ENCODE measurements at places on chromosomes 6 and 20. TPM values are rescaled to one million over a fixed set of nuclear protein-coding genes. Genes with fewer than 3 reads are reported as not detected.

Gene RNF146
- 49.8 TPM for total RNA-seq

Gene CEP162
- 19.4 TPM for total RNA-seq

Gene ZNF334
- 21.4 TPM for total RNA-seq

Gene LAMA2
- 0.47 TPM for total RNA-seq

Gene MRPL14
- total RNA-seq: 62.9 TPM

Gene POLH
- total RNA-seq: 19.1 TPM

Gene TUBE1
- total RNA-seq: 26.3 TPM

DNA sequence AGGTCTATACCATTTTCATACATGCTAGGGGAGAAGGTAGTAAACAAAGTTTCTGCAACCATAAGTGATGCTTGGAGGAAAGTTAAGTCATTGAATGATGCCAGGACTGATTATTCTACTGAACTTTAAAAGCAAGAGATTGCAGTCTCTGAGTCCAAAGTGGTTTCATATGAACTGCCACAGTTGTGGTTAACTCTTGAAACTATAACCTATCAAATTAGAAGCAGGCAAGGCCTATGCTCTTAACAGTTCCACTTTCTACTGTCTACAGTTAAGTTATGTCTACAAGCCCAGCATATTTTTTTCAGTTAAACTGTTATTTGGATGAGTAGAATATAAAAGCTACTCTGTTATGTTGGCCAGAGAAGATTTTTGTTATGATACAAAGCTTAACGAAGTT, 326.5 kb upstream of the RUNX2 start:
- no peaks in the 10 kb centered on the region for H3K27me3 ChIP-seq
- H3K36me3 ChIP-seq: no peaks in the 10 kb centered on the region
- H3K4me3 ChIP-seq: no peak overlapping the region
- DNase-seq: no peak
- H3K27ac ChIP-seq: no peak overlapping the region

- no peak for DNase-seq
- no peaks in the 10 kb centered on the region for H3K27me3 ChIP-seq
- H3K27ac ChIP-seq: no peak overlapping the region
- peaks cover 21% of the 10 kb centered on the region for H3K36me3 ChIP-seq
These were observed 55.1 kb downstream of the CHD6 start for GRCh38 chr20:41563087-41563486.

DNA sequence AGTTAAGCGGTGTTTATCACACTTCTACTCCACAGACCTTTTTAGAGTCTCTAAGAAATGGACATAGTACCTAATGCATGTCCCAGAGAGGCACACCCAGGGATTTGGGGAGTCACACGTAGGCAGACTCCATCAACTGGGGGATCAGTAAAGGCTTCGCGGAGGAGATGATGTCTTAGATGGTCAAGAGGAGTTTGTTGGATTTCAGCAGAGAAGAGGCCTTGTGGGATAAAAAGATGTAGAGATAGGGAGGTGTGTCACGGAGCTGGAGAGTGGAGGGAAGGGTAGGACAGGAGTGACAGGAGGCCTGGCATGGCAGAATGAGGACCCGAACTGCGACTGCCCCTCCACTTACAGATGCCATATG, 9.1 kb downstream of the DYNLRB1 start:
- H3K36me3 ChIP-seq: peaks cover 3% of the 10 kb centered on the region
- no peaks in the 10 kb centered on the region for H3K27me3 ChIP-seq
- peak overlapping the region; percentile 6 for H3K4me3 ChIP-seq
- DNase-seq: no peak
- H3K4me1 ChIP-seq: peaks cover 36% of the 10 kb centered on the region

DNA sequence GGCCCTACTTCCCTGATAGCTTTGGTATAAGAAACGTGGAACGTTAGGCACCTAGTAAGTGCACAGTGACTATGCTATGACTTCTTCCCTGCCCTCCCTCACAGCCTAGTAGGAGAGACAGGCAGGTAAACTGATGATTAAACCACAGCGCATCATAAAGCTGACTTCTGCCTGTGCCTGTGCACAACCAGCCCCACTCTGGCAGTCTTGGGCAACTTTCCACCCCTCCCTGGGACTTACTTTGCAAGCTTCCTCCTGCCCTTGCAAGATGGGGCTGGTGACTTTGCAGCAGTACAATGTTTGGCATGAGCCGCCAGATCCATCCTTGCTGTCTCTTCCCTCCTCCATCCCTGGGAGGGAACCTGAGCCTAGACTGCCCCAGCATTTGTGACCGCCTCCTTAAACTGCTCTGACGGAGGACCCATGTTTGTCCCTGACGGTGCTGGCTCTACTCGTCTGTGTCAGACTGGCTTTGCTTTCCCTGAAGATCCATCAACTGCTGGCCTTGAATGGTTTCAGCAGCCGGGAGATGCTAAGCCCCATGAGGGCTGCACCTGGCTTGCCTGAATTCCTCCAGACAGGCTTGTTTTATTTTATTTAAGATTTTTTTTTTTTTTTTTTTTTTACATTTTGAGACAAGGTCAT, 36.1 kb downstream of the EFCAB8 start:
- H3K36me3 ChIP-seq: no peaks in the 10 kb centered on the region
- peaks cover 7% of the 10 kb centered on the region for H3K4me1 ChIP-seq
- no peaks in the 10 kb centered on the region for H3K27me3 ChIP-seq
- no peak for DNase-seq
- H3K27ac ChIP-seq: peak overlapping the region; percentile 50

DNA sequence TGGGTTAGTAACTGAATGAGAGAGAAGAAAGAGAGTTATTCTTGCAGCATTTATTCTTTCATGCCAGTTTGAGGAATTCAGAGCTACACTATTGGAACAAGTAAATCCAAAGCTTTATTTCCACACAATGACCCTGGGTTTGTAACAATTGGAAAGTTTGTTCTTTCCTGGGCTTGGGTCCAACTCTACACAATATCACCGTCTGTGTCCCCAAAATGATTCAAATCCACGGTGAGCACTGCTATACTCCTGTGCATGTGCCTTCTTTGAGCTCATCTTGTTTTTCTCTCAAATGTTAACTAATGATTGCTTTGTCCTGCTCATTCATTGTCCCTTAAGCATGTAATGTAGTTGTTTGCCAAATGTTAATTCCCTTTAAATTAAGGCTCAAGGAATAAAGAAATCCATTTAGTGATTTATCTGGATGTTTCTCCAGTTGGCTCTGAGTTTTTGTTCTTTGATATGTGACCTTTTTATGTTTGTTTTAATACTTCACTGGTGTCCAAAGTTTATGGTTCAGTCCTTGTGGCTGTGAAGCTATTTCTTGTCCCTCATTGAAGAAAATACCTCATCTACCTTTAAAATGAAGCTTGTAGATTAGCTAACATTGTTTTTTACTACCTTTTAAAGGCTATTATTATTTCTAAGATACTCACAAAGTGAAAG, 20.5 kb upstream of the CRISP3 start:
- DNase-seq: no peak
- no peaks in the 10 kb centered on the region for H3K4me1 ChIP-seq
- H3K4me3 ChIP-seq: no peak overlapping the region
- peaks cover 2% of the 10 kb centered on the region for H3K27me3 ChIP-seq

DNA sequence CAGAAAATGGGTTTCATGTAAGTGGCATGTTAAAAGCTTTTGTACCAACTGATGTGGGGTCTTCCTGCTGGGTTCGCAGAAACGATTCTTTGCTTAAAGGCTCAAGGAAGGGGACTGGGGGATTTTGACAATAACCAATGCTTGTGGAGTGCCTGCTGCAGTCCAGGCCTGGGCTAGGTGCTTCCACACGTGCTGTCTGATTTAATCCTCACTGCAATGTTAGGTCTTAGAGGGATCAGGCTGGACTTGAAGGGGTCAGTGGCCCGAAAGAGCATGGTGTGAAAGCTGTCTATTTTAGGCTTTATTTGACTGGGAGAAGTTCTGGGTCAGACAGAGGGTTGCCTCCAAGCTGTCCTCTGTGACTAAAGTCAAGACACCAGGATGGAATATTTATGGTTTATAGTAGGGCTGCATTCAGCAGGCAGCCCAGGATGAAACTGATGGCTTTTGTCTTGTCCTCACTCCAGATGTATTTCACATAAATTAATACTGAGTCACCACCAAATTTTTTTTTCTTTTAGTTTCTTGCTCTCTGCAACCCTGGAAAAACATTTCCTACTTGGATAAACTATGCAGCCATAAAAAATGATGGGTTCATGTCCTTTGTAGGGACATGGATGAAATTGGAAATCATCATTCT, 219.1 kb downstream of the ZMYND8 start:
- no peak overlapping the region for H3K27ac ChIP-seq
- no peak for DNase-seq
- no peaks in the 10 kb centered on the region for H3K27me3 ChIP-seq
- no peaks in the 10 kb centered on the region for H3K36me3 ChIP-seq
- peaks cover 8% of the 10 kb centered on the region for H3K4me1 ChIP-seq

- no peak for DNase-seq
- H3K4me3 ChIP-seq: no peak overlapping the region
- no peaks in the 10 kb centered on the region for H3K4me1 ChIP-seq
- H3K27ac ChIP-seq: no peak overlapping the region
These were observed 78.3 kb upstream of the MMS22L start for GRCh38 chr6:97361286-97361685.

GRCh38 chr6:47700053-47700452, 1.7 kb downstream of the ADGRF4 start:
- no peaks in the 10 kb centered on the region for H3K4me1 ChIP-seq
- H3K36me3 ChIP-seq: no peaks in the 10 kb centered on the region
- H3K27me3 ChIP-seq: no peaks in the 10 kb centered on the region
- DNase-seq: no peak

GRCh38 chr6:40986364-40986763, 52.7 kb downstream of the UNC5CL start:
- H3K4me1 ChIP-seq: peaks cover 6% of the 10 kb centered on the region
- no peak for DNase-seq
- H3K4me3 ChIP-seq: no peak overlapping the region
- no peak overlapping the region for H3K27ac ChIP-seq

- no peak overlapping the region for H3K4me3 ChIP-seq
- H3K27me3 ChIP-seq: peaks cover 92% of the 10 kb centered on the region
These were observed 77.8 kb upstream of the PHACTR3 start for GRCh38 chr20:59526242-59527225.

GRCh38 chr6:106912091-106912490, 62.4 kb downstream of the CD24 start:
- H3K4me3 ChIP-seq: no peak overlapping the region
- no peak for DNase-seq
- no peaks in the 10 kb centered on the region for H3K36me3 ChIP-seq
- no peaks in the 10 kb centered on the region for H3K27me3 ChIP-seq
